Activated CD4-positive, alpha-beta T cell treated with anti-CD3 and anti-CD28 coated beads, Interleukin-2, amount 50 U/mL, for 4 hours (primary cell): ENCODE measurements at places on chromosomes 7 and 10.

DNA sequence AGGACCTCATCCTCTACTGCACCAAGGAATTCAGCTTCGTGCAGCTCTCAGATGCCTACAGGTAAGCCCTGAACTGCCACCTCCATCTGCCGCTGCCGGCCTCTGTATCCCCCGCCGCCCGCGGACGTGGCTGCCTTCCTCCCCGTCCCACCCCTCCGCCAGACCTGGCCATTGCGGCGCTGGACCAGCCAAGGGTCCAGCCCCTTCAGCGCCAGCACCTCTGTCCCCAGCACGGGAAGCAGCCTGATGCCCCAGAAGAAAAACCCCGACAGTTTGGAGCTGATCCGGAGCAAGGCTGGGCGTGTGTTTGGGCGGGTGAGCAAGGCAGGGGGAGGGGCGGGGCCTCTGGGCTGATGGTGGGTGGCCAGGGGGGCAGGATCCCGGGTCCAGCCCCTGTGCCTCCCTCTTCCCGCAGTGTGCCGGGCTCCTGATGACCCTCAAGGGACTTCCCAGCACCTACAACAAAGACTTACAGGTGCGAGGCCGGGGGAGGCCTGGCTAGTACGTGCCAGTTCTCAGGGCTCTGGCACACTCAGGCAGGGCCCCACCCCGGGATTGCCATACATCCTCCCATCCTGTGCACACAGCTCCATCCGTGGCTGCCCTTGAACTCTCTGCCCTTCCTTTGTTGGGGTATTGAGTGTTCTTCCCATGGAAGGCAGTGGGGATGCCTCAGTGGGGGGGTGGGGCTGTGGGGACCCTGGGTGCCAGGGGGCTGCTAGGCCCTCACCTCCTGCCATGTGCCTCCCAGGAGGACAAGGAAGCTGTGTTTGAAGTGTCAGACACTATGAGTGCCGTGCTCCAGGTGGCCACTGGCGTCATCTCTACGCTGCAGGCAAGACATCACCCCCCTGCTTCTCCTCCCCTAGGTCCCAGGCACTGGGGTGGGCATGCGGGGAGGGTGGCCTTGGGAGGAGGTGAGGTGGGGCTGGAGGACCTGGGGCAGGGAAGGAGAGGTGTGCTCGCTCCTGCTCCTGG is 13.5 kb downstream of the ASL start:
- DNase-seq, result no peak

DNA sequence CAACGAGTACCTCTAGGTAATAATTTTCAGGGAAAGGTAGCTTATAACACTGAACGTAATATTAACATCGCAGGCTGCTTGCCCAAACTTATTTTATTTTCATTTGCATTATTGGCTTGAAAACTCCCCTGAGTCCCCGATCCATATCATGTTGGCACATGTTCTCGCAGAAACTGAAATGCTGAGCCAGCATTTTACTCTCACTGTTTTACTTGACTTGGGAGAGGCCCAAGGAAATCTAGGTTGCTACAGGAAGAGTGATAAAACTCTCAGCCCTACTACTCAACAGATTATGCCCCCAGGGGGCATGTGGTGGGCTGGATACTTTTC is 183.5 kb upstream of the HABP2 start:
- no peak for DNase-seq

GRCh38 chr7:140738280-140738679 is 41.8 kb downstream of the NDUFB2 start:
- no peak for DNase-seq

- no peak for DNase-seq
These were observed 28.2 kb downstream of the AP5Z1 start for GRCh38 chr7:4803397-4804241.

DNA sequence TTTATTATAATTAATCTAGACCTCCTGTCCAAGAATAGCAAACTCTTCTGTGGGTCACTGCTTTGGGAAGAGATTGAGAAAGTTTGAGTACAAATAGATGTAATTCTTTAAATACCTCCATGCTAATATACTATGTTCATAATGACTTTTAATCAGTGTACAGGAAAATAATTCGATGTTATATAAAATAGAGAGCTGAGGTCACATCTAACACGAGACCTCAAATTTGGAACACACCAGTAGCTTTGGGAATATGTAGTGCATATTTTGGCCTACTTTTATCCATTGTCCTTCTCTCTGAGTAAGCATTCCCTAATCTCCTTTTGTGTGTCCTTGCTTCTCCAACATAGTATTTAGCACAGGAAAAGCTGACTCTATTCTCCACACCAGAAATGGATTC is 27.3 kb upstream of the CABCOCO1 start:
- no peak for DNase-seq

- no peak for DNase-seq
These were observed 23.9 kb downstream of the NUDCD3 start for GRCh38 chr7:44466300-44467216.

DNA sequence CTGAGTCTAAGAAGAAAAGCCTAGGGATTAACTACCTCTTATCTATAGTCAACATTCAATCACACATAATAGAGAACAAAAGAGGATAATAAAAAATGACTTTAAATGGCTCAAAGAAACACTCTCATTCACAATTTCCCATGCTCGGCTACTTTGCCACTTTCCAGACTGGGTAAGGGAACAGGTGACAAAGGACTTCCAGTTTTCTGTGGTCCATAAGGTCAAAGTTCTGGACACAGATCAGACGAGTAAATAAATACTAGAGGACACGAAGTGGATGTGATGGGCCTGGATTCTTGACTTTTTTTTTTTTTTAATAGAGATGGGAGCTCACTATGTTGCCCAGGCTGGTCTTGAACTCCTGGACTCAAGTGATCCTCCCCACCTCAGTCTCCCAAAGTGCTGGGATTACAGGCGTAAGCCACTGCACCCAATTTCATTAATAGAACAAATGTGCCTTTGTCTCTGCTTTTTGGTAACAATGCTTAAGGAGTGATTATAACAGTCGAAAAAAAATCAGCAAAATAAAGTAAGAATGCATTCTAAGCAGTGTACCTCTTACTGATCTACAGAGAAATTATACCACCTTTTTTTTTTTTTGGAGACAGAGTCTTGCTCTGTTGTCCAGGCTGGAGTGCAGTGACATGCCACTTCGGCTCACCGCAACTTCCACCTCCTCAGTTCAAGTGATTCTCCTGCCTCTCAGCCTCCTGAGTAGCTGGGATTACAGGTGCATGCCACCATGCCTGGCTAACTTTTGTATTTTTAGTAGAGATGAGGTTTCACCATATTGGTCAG is 70.6 kb downstream of the WAPL start:
- no peak for DNase-seq

GRCh38 chr7:38846280-38846679 is 62.7 kb downstream of the VPS41 start:
- no peak for DNase-seq

DNA sequence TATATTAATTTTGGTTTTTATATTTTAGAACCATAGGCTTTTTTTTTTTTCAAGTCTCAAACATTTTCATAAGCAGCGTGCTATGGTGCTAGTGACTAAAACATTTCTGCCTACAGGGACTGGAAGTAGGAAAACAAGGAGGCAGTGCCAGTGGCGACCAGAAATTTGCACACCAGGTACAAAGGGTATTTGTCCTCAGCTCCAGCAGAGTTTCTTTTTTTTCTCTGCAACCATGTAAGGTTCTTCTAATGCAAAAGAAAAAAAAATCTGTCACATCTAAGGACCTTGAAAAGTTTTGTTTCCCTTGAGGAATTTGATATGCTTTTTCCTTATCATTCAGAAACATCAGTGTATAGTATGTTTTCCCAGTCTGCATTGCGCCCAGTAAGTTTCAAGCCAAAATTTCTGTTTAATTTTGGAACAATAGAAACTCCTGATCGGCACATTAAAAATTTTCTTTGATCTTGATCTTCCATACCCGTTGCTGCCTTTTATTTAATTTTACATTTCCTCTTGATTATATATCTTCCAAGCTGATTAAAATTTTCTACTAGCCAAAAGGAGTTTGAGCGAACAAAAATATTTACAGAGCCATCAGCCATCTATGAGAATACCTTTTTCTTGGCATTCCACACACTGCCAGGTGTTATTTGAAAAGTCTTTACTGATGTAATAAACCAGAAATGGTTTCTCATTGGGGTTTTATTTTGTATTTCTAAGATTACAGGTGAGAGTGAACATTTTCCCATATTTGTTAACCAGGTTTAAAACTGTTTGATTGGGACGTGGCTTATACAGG is 956 bp upstream of the KLHDC10 start:
- no peak for DNase-seq

- no peak for DNase-seq
These were observed 760.0 kb downstream of the PHTF2 start for GRCh38 chr7:78558566-78558965.

DNA sequence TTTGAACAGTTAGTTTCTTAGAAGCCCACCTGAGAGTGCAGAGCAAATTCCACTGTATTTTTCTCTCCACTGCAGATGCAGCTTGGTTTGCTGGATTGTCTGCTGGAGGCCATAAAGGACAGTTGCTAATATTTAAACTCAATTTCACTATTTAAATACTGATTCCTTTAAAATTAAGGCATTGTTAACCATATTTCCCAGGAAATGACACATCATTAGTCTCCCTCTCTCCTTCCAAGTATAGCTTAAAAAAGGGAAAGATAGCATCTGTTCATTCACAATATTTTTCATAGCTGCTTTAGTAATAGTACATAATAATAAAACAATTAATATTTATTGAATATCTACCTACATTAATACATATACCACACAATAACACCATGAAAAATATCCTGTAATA is 252.9 kb downstream of the HGF start:
- no peak for DNase-seq

GRCh38 chr7:100053215-100053614 is 3.6 kb downstream of the ZSCAN21 start:
- DNase-seq, result no peak

DNA sequence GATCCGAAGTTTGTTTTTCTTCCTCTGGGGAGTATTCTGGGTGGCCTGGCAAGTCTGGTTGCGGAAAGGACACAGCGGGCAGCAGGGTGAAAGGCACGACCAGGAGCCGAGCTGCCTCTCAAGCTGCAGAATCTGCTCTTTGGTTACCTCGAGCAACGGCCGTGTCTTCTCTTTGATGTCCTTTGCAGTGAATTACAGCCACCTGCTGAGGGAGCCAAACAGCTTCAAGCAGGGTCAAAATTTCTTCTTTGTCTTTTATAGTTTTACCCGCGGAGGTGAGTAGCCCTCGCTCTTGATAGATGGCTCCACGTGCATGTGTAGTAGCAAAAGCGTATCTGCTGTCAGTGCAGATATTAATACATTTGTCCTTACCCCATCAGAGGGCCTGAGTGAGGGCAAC is 177.3 kb upstream of the MBL2 start:
- DNase-seq, result no peak

GRCh38 chr10:122997864-122998263 is 10.7 kb downstream of the IKZF5 start:
- no peak for DNase-seq

DNA sequence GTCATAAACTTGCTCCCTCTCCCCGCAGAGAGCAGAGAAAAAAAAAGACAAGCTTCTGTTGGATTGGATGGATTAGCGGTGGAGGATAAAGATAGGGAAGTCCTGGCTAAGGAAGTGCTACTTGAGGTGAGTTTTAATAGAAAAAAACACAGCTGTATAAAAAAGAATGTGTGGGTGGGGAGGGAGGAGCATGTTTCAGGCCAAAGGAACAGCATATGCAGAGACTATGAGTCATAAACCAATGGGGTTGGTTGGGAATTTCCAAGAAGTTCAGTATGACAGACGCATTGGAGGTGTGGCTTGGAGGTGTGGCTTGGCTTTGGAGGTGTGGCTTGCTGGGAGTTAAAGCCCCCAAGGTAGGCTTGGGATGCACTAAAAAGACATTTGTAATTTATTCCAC is 103.0 kb upstream of the LSM8 start:
- peak; percentile 2 for DNase-seq

DNA sequence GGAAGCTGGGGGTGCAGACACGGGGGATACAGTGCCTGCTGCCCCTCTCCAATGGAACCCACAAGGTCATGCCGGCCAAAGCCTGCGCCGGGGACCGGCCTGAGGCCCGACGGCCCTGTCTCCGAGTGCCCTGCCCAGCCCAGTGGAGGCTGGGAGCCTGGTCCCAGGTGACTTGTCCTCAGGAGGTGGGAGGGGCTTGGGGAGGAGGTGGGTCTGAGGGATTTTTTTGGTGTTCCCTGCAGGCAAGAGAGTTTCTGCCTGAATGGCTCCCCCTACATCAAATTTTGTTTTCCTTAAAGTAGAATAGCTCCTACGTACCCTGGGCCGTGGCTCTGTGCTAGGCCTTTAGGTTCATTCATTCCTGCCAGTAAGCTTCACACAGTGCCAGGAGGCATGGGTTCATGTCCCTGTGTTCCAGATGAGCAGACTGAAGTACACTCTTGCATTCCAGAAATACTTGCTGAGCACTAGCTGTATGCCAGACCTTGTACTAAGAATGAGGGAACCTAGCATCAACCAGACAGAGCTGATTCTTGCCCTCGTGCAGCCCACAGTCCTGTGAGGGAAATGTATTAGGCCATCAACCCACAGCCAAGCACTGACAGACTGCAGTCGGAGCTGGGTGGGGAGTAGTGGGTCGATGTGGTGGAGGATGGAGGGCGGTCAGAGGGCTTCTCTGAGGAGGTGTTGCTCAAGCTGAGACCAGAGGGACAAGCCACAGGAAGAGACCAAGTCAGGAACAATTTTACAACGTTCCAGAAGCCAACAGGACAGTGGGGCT is 31.1 kb downstream of the TBATA start:
- no peak for DNase-seq

GRCh38 chr10:75593692-75594556 is 162.5 kb downstream of the LRMDA start:
- DNase-seq, result no peak

DNA sequence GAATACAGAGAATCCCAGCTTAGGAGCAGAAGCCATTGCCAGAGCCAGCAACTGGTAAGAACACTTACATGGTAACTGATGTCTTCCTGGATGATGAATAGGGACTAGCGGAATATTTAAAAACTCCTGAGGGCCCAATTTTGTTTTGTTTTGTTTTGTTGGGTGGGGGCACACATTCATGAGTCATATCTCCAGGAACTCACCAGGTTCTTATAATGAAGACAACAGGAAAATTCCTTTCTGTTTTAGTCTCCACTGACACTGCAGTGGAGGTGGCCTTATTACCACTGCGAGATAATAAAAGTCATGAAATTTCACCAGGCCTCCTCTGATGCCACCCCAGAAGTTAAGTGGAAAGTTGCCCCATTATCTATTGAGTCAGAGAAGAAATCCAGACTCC is 6.6 kb upstream of the CUZD1 start:
- DNase-seq, result no peak

- no peak for DNase-seq
These were observed 70.2 kb downstream of the ARMC3 start for GRCh38 chr10:22998091-22998490.

- DNase-seq, result no peak
These were observed 176.1 kb upstream of the KLF6 start for GRCh38 chr10:3961082-3961481.
